ENCODE measurements at places on chromosomes 11 and 22.

- no peak for DNase-seq
Observed at GRCh38 chr11:62912268-62912667, 8.9 kb downstream of the CHRM1 start.

DNA sequence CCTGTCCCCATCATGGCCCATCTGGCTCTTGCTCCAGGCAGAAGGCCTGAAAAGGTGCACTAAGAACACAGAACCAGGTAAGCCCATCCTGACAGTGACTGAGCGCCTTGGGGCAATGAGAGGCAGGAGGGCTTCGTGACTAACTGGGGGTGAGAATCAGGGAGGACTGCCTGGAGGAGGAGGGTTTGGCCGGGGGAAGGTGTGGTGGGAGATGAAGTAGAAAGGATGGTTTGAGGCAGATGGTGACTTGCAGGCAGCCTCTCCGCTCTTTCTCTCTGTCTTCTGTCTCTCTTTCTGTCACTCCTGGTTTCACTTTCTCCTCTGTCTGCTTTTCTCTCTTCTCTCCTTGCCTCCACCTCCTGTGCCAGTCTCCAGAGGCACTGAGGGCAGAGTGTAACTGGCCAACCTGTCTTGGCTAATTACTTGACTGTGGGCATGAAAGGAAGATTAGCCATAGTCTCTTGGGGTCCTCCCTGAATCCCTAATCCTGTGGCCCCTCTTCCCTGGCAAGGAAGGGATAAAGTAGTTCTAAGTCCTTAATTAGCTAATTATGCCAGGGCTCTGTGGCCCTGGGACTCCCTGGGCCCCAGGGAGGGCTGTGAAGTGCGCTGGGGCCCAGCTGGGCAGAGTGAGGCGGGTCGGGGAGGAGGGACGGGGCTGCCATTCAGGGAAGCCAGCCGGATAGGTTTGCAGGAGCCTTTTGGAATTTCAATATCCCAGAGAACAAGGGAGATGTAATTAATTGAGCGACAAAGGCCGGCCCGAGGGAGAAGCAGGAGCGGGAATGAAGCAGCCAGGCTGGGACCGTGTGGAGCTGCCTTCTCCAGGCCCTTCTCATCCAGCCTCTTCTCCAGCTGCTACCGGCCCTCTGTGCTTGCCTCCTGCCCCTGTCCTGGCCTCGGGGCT is 61.1 kb downstream of the CACNA1I start:
- DNase-seq: no peak

GRCh38 chr11:126404367-126404766 is 48.9 kb downstream of the ST3GAL4 start:
- no peak for DNase-seq

DNA sequence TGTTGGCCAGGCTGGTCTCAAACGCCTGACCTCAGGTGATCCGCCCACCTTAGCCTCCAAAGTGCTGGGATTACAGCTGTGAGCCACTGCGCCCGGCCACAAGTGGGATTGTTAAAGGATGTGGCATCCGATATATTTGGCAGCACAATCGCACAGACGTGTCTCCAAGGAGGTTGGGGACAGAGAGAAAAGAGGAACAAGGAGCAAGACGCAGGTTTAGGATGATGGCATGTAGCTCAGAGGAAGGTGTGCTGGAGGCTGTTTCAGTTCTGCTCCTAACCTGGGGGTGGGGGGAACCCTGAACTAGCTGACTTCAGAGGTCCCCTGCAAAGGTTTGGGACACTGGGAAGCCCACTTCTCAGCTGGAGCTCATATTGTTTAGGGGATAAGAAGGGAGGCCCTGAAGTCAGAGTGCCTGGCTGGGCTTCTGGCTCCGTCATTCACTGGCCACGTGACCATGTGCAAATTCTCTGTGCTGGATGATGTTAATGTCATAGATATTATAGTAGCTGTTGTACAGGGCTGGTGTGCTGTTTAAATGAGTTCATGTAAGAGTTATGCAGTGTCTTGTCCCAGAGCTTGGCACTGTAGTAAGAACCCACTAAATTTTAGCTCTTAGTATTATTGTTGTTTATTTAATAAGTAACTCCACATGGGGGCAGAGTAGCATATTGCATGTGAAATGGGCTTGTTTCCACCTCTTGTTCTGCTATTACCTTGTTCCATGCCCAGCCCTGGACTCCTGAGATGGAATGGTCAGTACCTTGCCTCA is 129.7 kb downstream of the ST3GAL4 start:
- DNase-seq: no peak

GRCh38 chr11:3139481-3140290 is 25.4 kb downstream of the OSBPL5 start:
- no peak for DNase-seq

DNA sequence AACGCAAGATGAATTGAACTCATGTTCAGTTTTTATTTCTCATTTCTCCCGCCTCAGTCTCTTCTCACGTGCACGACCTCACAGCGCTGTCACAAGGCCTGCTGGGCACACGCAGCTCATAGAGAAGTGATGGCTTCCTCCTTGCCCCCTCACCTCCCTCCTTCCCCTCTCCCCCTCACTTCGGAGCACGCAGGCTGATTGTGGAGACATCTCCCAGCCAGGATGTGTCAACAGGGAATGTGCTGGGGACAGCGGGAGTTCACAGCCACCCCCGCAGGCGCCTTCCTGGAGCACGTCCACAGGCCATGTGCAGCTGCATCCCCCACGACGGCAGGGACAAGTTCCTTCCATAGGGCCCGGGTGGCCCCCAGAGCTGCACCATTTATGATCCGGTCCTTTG is 29.1 kb upstream of the KRTAP5-6 start:
- no peak for DNase-seq

GRCh38 chr11:18064450-18065054 is 18.5 kb upstream of the TPH1 start:
- no peak for DNase-seq

DNA sequence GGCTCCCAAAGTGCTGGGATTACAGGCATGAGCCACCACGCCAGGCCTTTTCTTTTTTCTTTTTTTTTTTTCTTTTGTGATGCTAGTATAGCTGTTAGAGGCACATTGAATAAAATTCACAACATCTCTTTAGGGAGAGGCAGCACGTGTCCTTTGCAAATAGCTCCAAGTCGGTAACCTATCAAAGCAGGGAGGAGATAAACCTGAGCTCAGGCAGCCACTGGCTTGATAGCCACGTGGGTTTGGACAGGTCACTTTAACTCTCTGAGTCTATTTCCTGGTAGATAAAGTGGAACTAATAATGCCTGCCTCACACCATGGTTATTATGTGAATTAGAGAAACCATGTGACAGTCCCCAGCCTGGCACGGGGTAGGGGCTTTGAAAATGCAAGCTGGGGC is 43.1 kb upstream of the ATXN10 start:
- no peak for DNase-seq

GRCh38 chr11:10388574-10388973 is 66.5 kb upstream of the AMPD3 start:
- no peak for DNase-seq

- DNase-seq: no peak
Observed at GRCh38 chr11:27118949-27119348, 78.3 kb downstream of the BBOX1 start.

GRCh38 chr11:34300926-34301295 is 56.9 kb downstream of the ABTB2 start:
- DNase-seq: no peak

DNA sequence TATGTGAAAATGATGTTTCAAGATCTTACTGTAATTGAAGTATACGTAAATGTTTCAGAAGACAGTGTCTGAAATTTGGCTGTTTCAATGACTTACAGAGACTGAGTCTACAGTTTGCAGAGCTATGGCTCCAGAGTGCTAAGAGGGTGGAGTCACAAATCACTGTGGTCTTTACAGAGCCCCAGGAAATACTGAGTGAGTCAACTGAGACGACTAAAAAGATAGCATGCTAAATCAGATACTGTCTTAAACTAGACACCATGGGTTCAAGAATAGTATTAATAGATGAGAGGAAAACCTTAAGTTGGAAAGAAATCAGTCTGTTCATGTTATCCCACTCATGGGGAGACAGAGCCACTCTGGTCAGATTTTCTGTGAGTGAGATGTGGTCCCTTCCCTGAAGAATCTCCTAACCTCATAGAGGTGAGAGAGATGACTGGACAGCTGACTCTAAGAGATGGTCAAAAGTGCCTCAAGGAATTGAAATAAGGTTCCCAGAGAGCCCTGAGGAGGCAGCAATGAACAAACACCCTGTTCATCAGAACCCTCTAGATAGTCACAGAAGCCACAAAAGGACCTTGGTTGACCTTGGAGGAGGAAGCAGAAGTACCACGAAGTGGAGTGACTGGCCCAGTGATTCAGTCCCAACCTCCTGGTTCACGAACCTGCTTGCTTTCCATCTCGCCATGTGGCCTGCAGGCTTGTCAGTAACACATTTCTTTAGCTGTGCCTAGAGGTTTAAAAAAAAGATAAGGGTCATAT is 30.2 kb downstream of the C11orf91 start:
- DNase-seq: no peak

GRCh38 chr11:66363187-66363601 is 8.4 kb downstream of the SLC29A2 start:
- no peak for DNase-seq

DNA sequence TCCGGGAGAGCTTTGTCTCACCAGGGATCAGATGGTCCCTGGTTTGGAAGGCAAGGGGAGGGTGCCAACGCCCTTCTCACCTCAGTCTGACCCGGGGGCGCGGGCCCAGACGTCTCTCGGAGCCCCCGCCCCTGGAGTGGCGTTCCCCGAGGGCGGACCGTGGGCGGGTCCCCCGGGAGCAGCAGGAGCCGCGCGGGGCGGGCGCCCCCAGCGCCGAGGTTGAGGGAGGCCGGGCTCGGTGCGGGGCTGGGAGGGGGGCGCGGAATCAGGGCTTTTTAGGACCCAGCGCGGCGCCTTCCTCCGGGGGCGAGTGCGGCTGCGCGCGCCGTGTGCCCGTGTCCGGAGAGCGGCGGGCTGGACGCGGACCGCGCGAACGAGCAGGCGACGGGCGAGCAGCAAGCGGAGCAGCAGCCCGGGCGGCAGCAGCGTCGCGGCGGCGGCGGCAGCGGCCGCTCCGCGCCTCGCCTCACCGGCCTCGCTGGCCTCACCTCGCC is at the start of gene KCNC1:
Gene KCNC1, plus strand, starts transcription at position 364 of the 494 bp plus-strand sequence. CDS start 1,222 bp downstream, outside the sequence.
- no peak for DNase-seq

DNA sequence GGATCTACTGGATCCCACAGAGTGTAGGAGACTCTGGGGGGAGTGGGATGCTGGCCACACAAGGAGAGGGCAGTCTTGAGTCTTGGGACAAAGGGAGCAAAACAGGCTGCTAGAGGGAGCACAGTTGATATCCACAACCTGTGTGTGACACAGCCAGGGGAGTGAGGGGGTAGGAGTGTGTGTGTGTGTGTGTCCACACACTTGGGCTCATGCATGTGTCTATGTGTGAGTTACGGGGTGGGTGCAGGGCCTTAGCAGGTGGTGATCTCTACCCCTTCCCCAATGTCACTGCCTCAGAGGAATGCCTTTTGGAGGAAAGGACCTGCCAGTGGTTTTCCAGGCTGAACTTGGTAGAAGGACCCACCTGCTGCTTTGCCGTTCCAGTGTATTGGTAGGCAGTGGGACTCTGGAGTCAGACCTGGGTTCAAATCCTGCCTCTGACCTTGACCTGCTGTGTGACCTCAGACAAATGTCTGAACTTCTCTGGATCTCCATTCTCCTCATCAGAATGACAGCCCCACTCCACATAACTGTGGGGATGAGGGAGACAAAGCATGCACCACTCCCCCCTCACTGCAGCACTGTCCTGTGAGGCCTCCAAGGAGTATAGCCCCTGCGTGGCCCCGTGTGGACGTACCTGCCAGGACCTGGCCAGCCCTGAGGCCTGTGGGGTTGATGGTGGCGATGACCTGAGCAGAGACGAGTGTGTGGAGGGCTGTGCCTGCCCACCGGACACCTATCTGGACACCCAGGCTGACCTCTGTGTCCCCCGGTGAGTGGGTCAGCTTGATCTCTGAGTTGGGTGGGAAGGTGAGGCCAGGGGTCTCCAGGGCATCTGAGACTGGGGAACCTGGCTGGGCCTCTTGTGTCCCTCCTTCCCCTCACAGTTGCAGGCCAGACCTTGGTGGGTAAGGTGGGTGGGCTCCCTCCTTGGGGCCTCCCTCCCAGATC is 27.4 kb downstream of the OTOG start:
- no peak for DNase-seq

GRCh38 chr11:129412494-129412893 is 36.8 kb downstream of the BARX2 start:
- no peak for DNase-seq
